ENCODE measurements at places on chromosomes 4 and X.

DNA sequence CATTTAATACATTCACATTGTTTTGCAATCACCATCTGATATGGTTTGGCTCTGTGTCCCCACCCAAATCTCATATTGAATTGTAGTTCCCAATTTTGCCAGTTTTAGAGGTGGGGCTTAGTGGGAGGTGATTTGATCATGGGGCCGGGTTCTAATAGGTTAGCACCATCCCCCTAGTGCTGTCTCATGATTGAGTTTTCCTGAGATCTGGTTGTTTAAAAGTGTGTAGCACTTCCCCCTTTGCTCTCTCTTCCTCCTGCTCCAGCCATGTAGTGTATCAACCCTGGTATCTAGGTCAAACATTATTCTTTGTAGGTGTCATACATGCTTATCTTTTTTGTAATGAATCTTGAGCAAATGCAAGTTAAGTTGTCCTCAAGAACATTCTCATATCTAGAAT is 83.3 kb upstream of the KIT start:
- DNase-seq, result no peak

GRCh38 chr4:124265701-124266100 is 446.8 kb downstream of the ANKRD50 start:
- DNase-seq, result no peak

DNA sequence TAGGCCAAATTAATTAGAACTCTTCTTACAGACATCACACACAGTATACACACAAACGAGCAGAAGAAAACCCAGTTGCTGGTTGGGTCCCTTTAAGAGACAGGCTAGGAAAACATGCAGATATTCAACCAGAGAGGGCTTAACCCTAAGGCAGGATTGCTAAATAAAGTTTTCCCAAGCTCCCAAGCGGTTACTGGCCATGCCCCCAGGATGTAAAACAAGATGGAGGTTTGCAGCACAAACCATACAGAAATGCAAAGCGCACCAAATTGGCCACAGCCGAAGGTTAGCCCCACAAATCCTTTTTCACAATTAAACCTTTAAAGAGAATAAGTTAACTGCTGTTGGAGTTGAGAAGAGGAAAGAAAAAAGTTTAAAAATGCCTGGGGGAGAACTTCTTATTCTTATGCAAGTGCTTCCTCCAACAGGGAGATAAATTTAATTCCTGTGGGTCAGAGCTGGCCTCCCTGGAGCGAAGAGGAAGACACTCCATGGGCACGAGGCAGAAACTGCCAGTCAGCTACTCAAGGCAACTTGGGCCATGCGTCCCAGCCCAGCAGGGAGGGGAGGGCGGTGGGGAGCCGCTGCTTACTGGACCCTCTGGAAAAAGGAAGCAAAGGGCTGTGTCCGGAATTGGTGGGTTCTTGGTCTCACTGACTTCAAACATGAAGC is 167.6 kb upstream of the ARSJ start:
- no peak for DNase-seq

DNA sequence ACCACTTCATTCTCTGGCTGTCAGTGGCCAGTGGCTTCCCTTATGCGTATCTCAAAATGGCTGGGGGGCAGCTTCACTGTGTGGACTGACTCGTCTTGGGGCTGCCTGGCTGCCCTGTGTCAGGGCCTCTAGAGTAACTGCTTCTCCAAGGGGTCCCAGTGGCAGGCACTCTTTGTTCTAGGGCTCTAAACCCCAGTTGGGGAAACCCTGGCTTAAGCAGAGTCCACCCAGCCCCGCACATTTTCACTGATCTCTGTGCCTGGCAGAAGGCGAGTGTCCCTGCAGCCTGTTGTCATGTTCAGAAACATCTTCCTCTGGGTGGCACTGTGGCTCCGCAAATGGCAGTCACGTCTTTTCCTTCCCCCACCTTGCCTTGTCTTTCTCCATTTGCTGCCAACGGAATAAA is 59.7 kb downstream of the NBDY start:
- DNase-seq, result no peak

- no peak for DNase-seq
These were observed 12.9 kb downstream of the MSX1 start for GRCh38 chr4:4872314-4872903.

DNA sequence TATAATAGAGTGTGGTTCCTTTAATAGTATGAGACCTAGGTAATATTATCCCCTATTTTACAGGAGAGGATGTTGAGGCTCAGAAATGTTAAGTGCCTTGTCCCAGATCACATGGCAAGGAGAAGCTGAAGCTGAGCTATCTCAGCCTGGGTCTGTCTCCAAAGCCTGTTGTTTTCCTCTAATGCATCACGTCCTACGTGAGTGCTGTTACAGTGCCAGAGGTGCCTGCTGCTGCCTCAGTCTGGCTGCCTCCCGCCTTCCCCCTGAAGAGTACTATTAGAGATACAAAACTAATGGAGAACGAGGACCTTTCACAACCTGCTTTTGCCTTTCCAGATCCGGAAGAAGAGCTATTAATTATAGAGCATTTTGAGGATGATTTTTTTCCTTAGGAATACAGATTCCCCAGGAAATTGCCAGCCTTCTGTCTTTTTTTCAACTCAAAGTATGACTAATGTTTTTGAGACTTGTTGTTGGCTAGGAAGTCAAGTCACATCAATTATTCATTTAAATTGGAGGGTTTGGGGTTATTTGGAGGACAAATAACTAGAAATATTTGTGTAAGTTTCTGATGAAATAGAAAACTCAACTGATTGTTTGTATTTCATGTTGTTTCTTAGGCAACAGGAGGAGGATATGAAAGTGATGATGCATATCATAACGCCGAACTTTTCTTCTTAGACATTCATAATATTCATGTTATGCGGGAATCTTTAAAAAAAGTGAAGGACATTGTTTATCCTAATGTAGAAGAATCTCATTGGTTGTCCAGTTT is 43.9 kb upstream of the MTMR1 start:
- no peak for DNase-seq

DNA sequence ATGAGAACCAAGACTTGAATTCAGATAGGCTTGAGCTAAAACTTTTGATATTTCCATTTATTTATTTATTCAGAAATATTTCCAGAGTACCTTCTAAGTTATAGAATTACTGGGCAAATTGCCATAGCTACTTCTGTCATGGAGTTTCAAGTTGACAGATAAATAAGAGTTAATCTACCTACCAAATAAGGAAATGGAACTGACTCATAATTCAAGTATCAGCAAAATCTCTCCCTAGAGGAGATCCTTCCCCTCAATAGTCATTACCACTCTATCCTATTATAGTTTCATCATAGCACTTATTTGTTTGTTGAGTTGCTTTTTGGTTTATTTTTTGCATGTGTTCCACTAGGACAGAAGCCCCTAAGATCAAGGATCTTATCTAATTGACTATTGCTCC is 48.8 kb upstream of the CCSER1 start:
- no peak for DNase-seq

- no peak for DNase-seq
These were observed 279.2 kb downstream of the QDPR start for GRCh38 chr4:17232566-17233253.

DNA sequence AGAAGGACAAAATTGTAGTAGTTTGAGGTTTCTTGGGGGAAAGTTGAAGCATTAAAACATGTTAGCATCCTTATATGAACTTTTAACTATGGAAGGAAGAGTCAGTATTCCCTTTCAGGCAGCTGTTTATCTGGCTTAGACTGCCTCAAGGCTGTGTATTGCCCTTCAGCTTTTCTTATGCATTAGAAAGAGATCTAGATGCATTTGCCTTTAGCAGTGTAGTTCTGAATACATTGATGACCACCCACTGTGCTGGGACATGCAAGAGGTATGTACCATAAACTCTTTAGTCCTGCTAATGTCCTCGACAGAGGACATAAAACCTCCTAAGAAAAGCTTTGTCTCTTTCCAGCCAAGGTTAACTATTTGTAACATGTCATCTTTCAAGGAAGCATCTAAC is 2.9 kb downstream of the FAM200B start:
- no peak for DNase-seq

DNA sequence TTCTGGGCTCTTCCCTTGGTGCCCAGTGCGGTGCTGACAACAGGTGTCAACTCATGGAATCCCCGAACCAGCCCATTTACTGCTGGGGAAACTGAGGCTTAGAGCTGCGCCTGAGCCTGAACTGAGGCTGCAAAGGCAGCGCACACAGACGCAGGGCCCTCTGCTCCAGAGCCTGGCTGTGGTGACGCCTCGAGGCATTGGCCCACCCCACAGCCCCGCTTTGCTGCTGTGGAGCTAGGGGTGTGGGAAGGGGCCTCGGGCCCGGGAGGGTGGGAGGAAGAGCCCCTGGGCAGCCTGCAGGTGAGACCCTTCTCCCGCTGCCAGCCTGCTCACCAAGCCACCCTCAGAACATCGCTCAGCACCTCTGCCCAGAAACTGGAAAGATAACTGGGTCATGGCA is 97.4 kb upstream of the LRPAP1 start:
- DNase-seq, result no peak

DNA sequence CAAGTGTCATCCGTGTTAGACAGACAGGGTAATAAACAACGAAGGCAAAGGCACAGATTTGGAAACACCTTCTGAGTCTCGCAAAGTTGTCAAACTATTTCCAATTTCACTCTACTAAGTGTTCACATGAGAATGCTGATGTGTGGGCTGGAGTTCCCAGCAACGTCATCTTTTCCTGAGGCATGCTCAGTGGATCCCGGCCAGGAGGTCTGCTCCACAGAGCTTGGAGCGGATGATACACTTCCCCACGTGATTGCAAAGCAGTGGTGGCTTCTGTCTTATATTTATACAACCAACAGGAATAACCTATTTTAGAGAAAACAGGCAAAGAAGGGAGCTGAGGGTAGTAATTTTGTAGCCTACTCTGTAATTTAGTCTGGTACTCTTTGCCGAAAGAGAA is 40.1 kb upstream of the PDK3 start:
- no peak for DNase-seq

DNA sequence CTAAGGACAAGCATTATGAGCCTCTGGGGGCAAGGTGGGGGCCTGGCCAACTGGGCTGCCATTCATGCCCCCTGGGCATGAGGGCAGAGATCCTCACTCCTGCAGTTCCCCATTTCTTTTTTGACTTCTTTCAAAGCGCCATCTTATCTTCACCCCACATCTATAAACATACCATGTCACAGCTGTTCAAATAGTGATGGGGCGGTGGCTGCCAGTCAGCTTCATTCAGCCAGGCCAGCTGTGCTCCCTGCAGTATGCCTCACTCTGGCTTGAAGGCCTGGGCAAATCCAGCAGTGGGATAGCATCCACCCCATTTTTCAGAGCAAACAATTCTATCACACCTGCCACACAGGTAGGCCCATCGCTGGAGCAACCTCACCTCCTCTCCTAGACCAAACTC is 85.5 kb downstream of the NHSL2 start:
- no peak for DNase-seq

DNA sequence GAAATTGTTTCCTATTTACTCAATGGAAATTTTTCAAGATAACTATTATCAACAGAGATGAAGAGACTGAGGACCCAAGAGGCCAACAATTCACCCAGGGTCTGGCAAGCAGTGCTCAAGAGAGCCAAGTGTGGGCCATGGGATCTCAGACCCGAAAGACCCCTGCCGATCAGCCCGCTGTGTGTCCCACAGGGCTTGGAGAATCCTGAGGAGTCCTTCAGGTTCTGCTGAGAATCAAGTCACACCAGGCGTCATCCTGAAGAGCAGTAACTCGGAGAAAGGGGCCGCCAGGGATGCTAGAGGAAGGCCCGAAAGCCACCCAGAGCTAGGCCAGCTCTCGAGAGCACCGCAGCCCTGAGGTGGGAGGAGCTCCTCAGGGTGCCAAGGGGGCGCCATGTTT is 48.7 kb downstream of the FGFRL1 start:
- no peak for DNase-seq

GRCh38 chr4:83115000-83115399 is 471 bp upstream of the PLAC8 start:
- DNase-seq, result no peak

- DNase-seq, result peak; percentile 89
These were observed at the start of gene PDLIM5 for GRCh38 chr4:94451695-94452475. Gene PDLIM5 (plus strand): TSS chr4:94451942. CDS start chr4:94455289, 3,347 bp downstream.

DNA sequence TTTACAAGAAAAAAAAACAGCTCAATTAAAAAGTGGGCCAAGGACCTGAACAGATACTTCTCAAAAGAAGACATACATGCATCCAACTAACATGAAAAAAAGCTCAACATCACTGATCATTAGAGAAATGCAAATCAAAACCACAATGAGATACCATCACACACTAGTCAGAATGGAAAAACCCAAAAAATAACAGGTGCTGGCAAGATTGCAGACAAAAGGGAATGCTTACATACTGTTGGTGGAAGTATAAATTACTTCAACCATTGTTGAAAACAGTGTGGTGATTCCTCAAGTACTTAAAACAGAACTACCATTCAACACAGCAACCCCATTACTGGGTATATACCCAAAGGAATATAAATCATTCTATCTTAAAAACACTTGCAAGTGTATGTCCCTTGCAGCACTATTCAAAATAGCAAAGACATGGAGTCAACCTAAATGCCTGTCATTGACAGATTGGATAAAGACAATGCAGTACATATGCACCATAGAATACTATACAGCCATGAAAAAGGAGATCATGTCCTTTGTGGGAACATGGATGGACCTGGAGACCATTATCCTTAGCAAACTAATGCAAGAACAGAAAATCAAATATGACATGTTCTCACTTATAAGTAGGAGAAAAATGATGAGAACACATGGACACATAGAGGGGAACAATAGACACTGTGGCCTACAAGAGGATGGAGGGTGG is 97.6 kb downstream of the RAB28 start:
- no peak for DNase-seq

DNA sequence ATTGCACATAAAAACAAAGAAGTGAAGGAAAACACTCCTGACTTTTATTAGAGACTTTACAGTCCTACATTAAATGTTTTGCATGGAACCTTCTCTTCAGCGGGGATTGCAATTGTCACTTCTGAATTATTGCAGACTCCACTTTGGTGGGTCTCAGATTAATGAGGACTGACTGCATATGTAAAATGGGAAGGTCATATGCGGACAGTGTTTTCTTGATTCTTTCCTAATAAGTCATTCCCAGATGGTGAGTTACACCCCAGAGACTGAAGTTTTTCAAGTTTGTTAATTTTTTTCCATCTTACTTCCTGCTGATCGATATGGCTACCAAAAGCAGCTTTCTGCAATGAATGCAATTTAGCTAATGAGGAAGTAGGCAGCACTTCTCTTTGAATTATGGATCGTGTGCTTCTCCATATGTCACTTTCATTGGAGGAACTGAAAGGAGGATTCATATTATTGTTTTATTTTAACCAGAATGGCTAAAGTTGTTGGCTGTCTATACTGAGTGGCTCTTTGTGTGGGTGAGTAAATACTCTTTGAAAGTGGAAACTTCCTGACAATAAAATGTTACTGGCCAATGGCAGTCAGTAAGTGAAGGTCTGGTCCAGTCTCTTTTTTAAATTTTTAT is 119.3 kb upstream of the CLNK start:
- no peak for DNase-seq
